ENCODE measurements at places on chromosomes 3 and 15.

GRCh38 chr3:55792742-55793141, 305.6 kb upstream of the WNT5A start:
- no peak for DNase-seq

- DNase-seq = no peak
These were observed 15.7 kb upstream of the TBC1D23 start for GRCh38 chr3:100245136-100245535.

- peak; percentile 58 for DNase-seq
These were observed 307.9 kb upstream of the CBLB start for GRCh38 chr3:106176734-106177133.

GRCh38 chr15:71682001-71682400, 128.4 kb upstream of the NR2E3 start:
- no peak for DNase-seq

GRCh38 chr3:72270072-72270681, 485.2 kb upstream of the PROK2 start:
- no peak for DNase-seq

DNA sequence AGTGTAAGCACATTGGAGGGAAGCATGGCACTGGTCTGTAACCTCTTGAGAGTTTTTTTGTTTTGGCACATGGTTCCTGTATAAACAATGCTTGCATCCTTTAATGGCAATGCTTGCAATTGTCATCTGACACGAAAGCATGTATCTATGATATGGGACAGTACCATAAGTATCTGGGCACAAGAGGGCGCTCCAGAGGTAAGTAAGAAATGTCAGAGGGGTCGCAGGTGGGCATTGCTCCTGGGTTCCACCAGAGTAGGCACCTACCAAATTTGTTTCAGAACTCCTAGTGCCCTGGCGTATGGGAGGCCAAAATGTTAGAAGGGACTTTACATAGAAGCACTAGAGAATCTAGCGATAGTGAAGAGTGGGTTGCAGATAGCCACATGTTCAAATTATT, 58.7 kb upstream of the BCHE start:
- no peak for DNase-seq

DNA sequence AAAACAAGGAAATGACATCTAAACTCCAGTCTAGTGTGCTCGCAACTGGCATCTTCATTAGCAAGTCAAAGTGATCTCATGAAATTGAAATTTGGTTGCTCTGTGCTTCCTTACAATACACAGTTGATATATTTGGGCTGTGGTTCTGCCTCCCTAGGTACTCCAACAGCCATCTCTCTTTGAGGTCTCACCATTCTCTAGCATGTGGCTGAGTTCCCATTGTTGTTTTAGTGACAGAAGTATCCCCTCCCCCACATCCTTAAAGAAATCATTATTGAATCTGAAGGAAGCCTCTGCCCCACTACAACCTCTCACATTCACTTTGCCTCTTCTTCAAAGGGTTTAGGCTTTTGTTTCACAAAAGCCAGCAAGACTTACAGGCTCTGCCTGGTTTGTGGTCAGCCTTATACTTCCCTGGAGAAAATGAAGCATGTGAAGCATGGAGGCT, 516.5 kb downstream of the NLGN1 start:
- no peak for DNase-seq

GRCh38 chr3:189734061-189734460, 102.9 kb downstream of the TP63 start:
- no peak for DNase-seq

DNA sequence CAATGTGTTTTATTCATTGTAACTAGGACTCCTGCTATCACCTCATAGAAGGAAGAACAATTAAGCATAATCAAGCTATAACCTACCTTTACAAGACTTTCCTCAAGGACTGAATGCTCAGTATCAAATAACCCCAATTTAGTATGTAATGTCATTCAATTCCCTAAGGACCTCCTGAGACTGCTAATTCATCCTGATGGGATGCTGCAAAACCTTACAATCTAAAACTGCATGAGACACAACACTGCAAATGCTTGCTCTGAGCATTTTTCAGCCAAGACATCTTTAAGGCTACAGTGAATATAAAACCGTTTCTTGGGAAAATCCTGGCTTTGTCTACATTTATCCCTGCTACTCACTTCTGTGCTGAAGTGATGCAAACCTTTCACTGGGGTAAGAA, 69.9 kb downstream of the RYK start:
- no peak for DNase-seq

DNA sequence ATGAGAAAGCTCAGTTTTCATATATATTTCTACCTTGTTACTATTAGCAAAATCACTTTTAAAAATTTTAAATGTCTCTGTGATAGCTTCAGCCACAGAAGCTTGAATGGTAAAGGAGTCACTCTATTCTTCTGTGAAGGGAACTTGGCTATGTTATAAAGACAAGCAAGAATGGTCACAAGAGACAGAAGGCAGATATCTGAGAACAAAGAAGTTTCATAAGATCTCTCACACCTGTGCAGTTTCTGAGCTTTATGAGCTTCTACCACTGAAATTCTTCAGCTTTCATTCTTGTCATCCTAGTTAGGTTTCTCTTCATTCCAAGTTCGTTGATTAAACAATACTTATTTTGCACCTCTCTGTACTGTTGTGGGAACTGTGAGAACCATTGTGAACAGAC, 853.4 kb downstream of the IGSF11 start:
- no peak for DNase-seq

- no peak for DNase-seq
These were observed 301.4 kb downstream of the PTPRG start for GRCh38 chr3:61862614-61863289.

GRCh38 chr3:133478624-133479023, 78.8 kb downstream of the BFSP2 start:
- DNase-seq = no peak

DNA sequence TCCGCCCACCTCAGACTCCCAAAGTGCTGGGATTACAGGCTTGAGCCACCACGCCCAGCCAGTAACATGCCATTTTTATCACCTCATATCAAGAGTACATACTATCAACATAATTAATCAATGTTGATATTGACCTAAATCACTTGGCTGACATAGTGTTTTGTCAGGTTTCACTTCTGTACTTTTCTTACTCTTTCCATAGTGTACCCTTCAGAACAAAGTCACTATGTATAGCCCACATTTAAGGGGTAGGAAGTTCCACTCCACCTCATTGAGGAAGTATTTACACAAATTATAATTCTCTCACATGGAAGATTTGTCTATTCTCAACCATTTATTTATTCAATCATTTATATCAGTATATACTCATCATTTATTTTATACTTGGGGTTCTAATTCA, 145.2 kb downstream of the STAG1 start:
- DNase-seq = no peak

GRCh38 chr3:188948997-188949389, 222.8 kb upstream of the TPRG1 start:
- DNase-seq = no peak

DNA sequence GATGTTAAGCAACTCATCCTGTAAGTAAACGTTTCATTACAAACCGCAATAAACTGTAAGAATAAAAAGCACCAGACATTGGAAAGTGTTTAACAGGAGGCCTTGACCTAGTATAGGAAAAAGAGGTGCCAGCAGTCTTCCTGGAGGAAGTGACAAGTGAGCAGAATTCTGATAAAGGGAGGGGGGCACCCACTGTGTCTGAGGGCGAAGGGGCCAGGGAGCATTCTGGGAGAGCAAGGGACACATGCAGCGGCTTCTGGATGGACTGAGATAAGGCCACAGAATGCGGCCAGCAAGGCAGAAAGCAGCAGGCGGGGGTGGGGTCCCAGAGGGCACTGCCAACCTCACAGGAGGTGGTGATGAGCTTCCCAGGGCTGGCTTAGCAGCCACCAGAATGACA, 80.2 kb downstream of the MTHFS start:
- DNase-seq = no peak

DNA sequence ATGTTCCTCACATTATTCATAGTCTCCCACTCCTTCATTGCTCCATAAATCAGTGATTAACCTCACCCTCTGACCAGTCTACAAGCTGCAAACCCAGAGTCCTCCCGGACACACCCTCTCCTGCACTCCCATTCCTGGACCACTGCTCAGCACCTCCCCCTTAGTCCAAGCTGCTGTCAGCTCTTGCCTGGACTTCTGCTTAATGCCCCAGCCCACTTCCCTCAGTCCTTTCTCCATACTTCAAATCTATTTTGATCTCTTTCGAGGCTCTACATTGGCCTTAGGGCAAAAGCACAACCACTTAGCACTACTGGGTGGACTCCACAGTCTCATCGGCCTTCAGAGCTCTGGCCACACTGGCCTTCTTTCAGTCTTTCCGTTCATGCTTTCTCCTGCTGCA, 79.4 kb upstream of the FAM98B start:
- DNase-seq = no peak

GRCh38 chr15:71125831-71126450, 10.7 kb downstream of the THSD4 start:
- no peak for DNase-seq

GRCh38 chr15:62066663-62067447, at the start of gene C2CD4A:
Gene C2CD4A (plus strand): TSS chr15:62066977. CDS start chr15:62067614, 637 bp downstream.
- DNase-seq = peak; percentile 74

DNA sequence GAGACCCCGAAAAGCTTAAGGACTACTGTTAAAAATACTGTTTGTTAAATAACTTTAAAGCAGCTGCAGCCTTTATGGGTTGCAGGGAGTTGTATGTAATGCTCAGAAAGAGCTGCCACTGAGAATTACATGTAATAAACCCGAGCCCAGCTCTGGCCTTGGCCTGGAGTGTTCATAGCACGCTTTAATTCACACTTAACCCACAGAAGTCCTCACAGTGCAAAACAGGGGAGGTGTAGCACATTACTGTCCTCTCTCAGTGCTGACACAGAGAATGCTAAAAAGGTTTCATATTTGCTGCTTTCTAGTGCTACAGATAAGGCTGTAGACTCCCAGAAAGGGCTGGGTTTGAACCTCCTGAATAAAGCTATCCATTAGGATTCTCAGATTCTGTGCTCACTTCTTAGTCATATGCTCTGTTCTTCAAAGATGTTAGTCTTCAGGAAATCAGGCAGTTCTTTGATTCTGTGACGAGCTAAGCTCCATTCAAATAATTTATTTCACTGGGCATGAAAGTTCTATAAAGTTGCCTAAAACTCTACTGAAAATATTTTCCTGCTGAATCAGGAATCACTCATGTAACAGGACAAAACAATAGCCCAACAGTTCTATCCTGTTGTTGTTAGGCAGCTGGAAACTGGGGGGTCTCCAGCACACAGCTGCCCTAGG, 108.0 kb downstream of the SENP2 start:
- DNase-seq = no peak

DNA sequence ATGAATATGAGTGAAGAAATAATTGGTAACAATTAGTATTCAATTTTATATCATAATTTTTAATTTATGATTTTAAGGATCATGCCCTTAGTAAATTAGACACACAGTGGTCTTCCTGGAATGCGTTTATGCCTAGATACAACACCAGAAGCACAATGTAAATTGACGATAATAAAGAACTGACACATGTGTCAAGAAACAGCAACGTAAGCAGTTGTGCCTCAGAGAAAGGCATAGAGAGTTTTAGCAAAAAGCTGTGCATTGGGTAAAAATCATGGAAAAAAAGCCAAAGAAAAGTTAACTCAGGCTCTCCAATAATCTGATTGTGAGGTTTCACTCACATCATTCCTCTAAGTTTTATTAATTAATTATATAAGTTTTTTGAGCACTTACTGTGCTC, 37.0 kb upstream of the CNTN6 start:
- no peak for DNase-seq

- peak; percentile 4 for DNase-seq
These were observed 40.3 kb downstream of the KCNAB1 start for GRCh38 chr3:156160647-156161046.

- DNase-seq = no peak
These were observed 3.3 kb upstream of the XCR1 start for GRCh38 chr3:46030626-46031025.

GRCh38 chr15:86915811-86916331, 836.2 kb downstream of the AGBL1 start:
- DNase-seq = no peak

- DNase-seq = no peak
These were observed 39.2 kb downstream of the REC114 start for GRCh38 chr15:73482166-73482565.

DNA sequence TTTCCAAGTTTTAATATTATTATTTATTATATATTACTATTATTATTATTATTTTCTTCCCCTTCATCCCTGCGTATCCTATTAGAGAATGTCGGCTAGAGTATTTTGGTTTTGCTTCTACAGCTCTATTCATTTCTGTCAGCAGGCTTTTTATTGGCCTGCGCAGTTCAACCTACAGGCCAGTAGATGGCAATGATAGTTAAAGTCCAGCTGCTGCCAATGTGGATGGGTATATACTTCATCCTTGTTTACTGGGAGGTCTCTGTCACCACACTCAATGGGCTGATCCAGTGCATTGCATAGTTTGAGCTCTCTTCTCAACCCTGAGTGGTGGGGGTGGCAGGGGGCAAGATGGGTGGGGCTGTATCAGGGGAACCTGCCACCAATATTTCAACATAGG, 799.8 kb downstream of the NSUN3 start:
- DNase-seq = no peak

DNA sequence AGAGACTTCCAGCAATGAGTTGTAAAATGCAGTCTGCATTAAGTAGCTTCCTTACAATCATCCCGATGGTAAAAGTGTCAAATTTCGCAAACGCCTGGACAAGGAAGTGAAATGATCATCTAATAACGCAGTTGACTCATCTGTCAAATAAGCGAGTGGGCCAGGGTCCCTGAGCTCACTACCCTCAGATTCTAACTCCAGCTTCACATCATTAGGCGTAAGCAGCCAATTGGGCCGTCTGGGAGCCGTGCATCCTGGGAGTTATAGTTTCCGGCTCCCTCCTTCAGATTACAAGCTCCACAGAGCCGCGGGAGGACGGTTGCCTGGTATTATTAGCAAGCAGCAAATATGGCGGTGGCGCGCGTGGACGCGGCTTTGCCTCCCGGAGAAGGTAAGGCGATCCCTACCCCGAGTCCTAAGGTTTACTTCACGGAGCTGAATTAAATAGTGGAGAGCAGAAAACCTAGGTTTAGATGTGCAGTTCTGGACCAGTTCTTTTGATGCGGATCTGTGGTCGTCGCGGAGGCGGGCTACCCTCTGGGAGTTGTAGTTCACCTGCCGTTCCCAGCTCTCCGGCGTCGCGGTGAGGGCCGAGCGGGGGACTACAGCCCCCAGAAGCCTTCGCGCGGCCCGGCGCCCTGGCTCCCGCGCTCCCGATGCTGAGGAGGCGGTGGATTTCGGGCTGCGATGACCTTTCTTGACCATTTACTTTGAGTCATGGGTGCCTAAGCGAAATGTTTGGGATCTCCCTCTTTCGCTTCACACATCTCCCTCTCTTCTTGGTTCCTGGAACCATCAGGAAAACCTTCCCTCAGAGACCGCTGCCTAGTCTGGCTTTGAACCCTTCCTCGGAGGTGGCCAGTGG, at the start of gene CEP97:
Gene CEP97, plus strand, starts transcription at position 286 of the 865 bp plus-strand sequence. Its CDS starts 63 bp downstream, at position 349.
- peak; percentile 87 for DNase-seq

- no peak for DNase-seq
These were observed 105.4 kb downstream of the ABHD5 start for GRCh38 chr3:43796041-43796596.

- no peak for DNase-seq
These were observed 369.2 kb upstream of the IL12A start for GRCh38 chr3:159619341-159619885.

- no peak for DNase-seq
These were observed 101.7 kb upstream of the TPM1 start for GRCh38 chr15:62940755-62941361.

- DNase-seq = no peak
These were observed 32.0 kb downstream of the MAP4 start for GRCh38 chr3:47984075-47984728.
